ENCODE measurements at places on chromosomes 1 and 21.
A peak's percentile ranks its signal among the peaks of the same experiment; 100 is the strongest.

- no peak for DNase-seq
Observed at GRCh38 chr1:89761901-89762300, 58.9 kb upstream of the LRRC8D start.

GRCh38 chr21:33019885-33020557, 5.7 kb upstream of the OLIG2 start:
- DNase-seq = no peak

GRCh38 chr1:16449065-16449464, 8.5 kb downstream of the NECAP2 start:
- DNase-seq = no peak

DNA sequence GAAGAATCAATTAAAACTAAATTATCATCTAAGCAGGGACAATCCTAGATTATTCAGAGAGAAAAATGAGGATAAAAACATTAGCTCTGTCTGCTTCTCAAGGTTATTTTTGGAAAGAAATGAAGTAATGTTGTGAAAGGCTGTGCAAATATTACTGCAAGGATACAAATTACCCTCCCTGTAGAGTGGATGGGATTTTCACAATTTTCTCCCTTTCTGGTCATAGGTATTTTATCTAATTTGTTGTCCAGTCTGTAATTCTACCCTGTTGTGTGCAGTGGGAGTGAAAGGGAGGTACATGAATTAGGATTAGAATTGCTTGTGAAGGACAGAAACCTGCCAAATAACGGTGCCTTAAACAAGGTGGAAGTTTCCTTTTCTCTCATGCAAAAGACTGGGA, 54.7 kb downstream of the MAP3K7CL start:
- no peak for DNase-seq

DNA sequence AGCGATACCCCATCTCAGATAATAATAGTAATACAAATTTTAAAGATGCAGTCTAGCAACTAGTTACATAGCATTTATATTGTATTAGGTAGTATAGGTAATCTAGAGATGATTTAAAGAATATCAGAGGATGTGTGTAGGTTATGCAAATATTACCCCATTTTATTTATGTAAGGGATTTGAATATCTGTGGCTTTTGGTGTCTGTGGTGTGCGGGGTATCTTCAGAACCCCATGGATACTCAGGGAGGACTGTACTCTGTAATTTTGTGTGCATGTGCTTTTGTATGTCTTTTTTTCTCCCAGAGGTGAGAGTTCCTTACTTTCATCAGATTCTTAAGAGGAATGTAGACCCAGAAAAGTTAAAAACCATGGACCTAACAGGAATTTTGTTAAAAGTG, 12.8 kb downstream of the RNF2 start:
- no peak for DNase-seq

DNA sequence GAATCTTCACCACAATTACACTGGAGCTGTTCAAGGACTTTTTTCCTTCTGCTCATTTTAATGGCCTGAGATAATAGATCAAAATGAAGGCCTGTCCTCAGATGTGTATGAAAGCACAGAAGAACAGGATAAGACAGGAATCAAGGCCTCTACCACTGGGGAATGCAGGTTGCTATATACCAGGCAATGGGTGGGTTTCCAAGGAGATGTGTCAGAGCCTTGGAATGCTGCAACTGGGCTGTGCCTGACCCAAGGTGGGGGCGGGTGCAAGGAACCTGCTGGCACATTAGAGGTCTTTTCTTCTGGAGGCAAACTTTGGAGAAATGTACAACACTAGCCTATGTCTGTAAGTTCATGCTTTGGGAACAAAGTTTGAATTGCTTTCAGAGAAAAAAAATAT, 21.7 kb upstream of the LAMC2 start:
- no peak for DNase-seq

GRCh38 chr1:218948446-218948845, 225.2 kb upstream of the LYPLAL1 start:
- DNase-seq = no peak

DNA sequence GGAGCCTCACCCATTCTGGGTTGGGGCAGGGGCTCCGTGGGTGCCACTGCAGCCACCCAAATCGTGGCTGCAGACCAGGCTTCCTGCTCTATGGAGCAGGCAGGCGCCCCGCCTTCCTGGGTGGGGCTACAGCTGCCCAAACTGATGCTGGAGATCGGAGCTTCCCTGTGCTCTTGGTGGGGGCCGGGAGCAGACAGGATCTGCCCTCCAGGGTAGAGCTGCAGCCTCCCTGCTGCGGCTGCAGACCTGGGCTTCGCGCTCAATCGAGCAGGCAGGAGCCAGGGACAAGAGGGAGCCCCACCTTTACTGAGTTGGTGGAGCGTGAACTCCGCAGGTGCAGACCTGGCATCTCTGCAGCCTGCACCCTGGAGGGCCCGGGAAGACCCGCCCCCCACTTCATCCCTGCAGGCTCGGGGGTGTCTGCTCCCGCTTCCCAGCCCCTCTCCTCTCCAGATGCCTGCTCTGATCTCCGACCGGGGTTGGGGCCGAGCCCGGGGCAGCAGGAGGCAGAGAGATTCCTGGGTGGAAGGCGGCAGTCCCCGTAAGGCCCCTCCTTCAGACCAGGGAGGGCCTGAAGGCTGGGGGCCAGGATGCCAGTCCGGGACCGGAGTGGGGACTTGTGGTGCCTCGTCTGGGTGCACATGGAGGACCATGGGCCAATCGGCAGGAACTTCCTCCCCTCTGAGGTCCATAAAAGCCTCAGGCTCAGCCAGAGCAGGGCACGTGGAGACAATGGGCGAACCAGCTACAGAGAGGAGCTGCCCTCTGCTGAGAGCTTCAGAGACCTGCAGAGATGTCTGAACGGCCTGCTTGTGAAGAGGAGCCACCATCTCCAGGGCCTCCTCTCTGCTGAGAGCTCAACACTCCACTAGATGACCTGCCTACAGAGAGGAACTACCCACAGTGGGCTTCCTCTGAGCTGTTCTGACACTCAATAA, 359.3 kb downstream of the SMYD3 start:
- DNase-seq = no peak

DNA sequence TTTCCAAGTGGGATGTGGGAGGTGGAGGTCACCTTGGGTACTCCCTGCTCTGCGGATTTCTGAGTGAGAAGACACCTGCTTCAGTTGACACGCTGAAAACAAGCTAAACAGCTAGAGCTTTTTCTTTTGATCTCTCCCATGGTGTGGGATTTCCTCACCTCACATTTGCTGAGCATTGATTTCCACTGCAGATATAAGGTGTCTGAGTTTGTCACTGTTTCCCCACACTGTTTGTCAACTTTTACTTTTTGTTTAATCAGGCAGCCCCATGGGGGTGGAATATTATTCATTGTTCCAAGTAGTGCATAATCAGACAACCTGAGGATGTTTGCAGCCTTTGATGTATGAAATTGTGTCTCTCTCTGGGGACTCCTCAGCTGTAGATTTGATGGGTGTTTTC, 49.5 kb downstream of the FASLG start:
- DNase-seq = no peak

DNA sequence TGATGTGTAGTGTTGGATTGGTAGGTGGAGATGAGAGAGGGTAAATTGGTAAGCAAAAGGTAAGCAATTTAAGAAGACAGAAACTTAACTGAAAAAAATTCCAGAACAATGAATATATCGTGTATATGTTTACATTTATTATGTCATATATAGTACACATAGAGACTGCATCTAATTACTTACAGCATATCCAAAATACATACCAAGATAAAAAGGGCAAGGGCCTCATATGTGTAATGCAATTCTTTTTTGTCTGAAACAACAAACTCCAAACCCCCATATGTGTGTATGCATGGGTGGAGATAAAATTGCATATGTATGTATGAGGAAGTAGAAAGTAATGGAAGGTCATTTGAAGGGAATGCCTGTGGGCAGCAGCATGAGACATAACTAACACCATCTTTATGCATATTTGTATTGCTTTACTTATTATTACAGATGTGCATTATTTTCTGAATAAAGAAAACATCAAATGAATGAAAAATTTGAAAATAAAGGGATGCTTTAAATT, 4.3 kb downstream of the KRTAP20-3 start:
- no peak for DNase-seq

GRCh38 chr1:178612261-178612660, 99.4 kb downstream of the TEX35 start:
- no peak for DNase-seq

GRCh38 chr1:22533244-22533895, 29.9 kb upstream of the EPHA8 start:
- DNase-seq = peak; percentile 76

DNA sequence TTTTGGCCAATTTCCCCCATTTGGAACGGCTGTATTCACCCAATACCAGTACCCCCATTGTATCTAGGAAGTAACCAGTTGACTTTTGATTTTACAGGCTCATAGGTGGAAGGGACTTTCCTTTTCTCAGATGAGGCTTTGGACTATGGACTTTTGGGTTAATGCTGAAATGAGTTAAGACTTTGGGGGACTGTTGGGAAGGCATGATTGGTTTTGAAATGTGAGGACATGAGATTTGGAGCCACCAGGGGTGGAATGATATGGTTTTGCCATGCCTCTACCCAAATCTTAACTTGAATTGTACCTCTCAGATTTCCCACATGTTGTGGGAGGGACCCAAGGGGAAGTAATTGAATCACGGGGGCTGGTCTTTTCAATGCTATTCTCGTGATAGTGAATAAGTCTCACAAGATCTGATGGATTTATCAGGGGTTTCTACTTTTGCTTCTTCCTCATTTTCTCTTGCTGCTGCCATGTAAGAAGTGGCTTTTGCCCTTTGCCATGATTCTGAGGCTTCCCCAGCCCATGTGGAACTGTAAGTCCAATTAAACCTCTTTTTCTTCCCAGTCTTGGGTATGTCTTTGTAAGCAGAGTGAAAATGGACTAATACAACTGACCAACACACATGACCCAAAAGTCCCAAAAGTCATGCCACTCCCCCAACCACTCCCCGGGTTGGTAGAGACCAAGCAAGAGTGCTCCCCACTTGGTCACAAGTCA, 35.4 kb upstream of the ZNF496 start:
- DNase-seq = no peak

- DNase-seq = no peak
Observed at GRCh38 chr1:223223091-223223995, 80.3 kb upstream of the TLR5 start.
